Amygdala (tissue), 56 donors: ENCODE measurements at places on chromosomes 4 and X.

DNA sequence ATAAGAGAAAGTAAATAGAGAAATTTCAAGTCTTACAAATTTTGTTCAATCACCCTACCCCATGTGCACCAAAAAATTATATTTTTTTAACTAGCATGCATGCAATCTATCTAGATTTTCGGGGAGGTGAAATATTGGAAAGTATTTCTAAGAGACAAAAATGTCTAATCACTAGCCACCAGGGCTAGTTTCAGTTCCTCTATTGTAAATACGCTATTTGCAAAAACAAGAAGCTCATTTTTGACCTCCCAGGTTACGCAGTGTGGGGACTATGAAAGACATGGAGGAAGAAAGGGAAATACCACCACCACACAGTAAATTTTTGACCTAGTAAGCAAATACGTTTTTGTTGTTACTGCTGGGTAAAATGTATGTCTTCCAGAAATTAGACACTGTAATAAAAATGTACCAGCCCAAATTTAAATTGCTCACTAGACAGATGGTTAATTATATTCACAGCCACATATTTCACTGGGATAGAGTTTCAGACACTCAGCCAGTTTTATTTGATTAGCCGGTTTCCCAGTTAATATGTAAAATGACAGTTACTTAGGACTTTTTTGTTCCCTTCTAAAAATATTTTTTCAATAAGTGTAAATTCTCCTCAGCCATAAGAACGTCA is 2.2 kb downstream of the NEXMIF start:
- DNase-seq = no peak

DNA sequence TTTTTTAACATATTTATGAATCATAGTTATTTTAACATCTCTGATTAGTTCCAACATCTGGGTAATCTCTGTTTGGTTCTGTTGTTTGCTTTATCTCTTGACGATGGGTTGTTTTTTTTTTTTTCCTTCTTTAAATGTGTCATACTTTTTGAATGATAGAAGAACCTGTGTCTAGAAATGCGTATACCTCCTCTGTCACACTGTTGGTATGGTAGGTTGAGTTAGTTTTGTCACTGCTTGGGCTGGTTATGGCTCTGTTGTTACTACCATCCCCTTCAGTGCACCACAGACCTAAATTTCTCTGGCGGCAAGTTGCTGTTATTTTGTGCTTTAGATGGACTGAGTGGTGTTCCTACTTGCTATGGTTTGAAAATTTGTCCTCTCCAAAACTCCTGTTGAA is 16.8 kb downstream of the STIM2 start:
- DNase-seq = no peak

DNA sequence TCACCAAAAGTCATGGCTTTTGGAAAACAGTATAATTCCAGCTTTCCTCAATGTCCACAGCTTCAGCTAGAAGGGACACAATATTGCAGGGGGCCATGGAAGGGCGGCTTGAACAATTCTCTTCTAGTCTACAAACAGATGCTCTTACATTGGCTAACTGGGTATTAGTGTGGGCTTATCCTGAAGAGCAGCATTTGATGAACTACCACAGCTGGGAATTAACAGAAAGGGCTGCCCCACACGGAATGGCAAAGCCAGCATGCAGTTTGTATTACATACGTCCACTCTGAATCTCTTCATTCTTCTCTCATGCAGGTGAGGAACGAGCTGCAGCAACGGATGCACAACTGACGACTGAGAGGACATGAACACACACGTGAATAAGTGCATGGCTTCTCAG is 13.0 kb upstream of the PDCL2 start:
- no peak for DNase-seq

GRCh38 chrX:51824061-51824460 is 69.4 kb upstream of the MAGED1 start:
- DNase-seq = no peak

GRCh38 chr4:140343303-140343702 is 30.1 kb upstream of the SCOC start:
- DNase-seq = no peak

- DNase-seq = no peak
Measured at GRCh38 chr4:113574636-113575103, 186.9 kb downstream of the CAMK2D start.

DNA sequence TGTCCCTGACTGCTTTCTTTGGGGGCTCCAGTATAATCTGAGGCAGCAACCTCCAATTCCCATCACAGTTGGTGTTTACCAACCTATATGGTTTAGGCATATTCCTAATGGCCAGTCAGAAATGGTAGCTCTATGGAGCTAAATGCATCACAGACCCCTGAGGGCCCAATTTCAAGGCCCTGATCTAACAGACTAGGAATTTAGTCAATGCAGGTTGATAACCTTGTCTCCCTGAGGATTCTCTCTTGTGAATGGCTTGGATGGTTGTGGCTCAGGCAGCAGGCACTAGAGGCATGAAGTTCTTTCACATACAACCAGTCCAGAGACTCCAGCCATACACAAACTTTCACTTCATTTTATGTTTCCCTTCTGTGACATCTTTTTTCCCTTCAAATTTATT is 59.4 kb downstream of the TMPRSS11F start:
- no peak for DNase-seq

GRCh38 chrX:24515447-24515846 is 50.4 kb downstream of the PDK3 start:
- peak; percentile 1 for DNase-seq

GRCh38 chrX:130120746-130121504 is 10.6 kb upstream of the ELF4 start:
- peak; percentile 23 for DNase-seq

- DNase-seq = no peak
Measured at GRCh38 chrX:85326234-85327059, 53.0 kb downstream of the POF1B start.

- DNase-seq = no peak
Measured at GRCh38 chr4:84099599-84099998, 399.5 kb downstream of the NKX6-1 start.

- no peak for DNase-seq
Measured at GRCh38 chr4:156771171-156771837, 200.3 kb downstream of the PDGFC start.

GRCh38 chr4:122689972-122690371 is 42.5 kb upstream of the BBS12 start:
- DNase-seq = no peak

DNA sequence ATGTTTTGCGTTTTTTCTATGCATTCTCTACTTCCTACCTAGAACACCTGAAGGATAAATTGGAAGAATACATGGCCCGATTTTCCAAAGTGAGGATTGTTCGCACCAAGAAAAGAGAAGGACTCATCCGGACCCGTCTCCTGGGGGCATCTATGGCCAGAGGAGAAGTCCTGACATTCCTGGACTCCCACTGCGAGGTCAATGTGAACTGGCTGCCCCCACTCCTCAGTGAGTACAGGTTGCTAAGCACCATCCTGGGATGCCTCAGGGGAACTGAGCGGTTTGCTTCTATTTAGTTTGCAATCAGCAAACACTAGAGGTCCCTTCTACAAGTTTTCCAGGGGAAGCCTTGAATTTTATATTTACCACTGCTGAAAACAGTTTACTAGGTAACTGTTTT is 359.3 kb upstream of the GALNT7 start:
- DNase-seq = no peak

GRCh38 chr4:160716551-160716950 is 1447.2 kb downstream of the FSTL5 start:
- no peak for DNase-seq

DNA sequence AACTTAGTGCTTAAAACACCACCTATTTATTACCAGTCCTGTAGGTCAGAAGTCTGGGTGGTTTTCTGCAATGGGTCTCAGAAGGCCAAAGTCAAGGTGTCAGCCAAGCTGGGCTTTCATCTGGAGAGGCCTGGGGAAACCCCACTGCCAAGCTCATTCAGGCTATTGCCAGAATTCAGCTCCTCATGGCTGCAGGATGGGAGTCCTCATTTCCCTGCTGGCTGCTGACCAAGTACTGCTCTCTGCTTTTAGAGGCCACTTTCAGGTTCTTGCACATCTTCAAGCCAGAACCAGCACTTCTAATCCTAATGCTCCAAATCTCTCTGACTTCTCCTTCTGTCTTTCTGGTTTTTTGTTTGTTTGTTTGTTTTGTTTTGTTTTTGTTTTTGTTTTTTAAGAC is 109.3 kb downstream of the BCOR start:
- no peak for DNase-seq

GRCh38 chr4:73589261-73589847 is 30.9 kb downstream of the RASSF6 start:
- no peak for DNase-seq

DNA sequence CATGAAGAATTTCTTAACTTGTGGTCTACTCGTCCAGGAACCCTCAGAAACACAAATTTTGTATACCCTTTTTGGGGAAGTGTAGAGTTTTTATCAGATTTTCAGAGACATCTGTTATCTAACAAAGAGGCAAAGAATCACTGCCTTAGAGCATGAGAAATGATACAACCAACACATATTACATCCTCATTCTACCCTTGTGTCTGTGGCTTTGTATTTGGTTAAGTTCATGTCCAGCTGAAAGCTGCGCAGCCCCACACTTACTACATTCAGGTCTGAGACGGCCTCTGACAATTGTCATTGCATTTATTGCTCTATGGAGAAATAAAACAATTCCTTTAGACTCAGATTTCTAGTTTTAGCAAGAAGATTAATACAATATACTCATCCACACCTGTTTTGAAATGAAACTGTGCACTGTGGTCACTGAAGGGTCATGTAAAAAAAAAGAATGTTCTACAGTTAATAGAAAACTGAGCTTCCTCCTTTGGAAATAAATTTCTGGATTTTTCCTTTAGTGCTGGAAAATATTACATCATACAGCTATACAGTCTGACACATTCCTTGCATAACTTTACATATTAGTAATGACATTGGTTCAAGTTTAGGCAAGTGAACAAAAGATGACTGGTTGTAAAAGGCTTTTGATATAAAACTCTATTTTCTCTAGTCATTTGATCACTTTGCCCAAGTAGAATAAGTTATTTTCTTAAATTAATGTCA is 39.8 kb downstream of the GLRB start:
- DNase-seq = no peak

- no peak for DNase-seq
Measured at GRCh38 chr4:27066591-27066990, 205.9 kb downstream of the STIM2 start.

- DNase-seq = no peak
Measured at GRCh38 chr4:168765726-168766125, 244.3 kb downstream of the CBR4 start.

GRCh38 chr4:181254771-181255170 is 988.4 kb upstream of the TENM3 start:
- no peak for DNase-seq

DNA sequence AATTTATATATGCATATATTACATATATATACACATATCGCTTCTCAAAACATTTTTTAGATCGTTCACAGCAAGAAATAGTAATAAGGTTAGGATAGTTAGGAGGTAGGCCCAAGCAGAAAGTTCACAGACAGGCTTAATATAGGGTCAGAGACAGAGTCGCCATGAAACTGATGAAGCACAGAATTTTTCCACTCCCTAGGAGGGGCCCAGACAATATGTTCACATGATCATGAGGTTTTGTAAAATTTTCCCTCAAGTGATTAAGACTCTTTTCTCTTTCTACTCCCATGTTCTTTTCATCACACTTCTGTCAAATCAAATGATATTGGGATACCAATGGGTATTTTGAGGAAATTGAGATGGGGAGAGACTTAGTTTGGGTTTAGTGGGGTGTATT is 5.2 kb upstream of the ENAM start:
- DNase-seq = no peak

- no peak for DNase-seq
Measured at GRCh38 chrX:149151805-149152757, 353.0 kb downstream of the IDS start.

DNA sequence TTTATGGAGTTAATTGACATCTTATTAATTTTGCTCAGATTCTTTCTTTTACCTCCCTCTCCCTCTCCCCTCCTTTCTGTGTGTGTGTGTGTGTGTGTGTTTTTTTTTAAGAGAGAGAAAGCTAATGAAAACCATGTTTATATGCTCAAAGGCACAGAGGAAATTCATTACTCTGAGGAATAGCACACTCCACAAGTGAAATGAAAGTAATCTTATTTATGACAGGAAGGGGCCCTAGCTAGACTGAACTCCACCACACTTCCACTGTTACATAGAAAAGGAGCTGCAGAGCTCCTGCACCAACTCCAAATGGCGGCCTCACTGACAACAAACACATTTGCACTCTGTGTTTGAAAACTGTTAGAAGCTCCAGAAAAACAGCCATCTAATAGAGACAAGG is 150.6 kb downstream of the RASL11B start:
- DNase-seq = no peak

- DNase-seq = no peak
Measured at GRCh38 chr4:122775987-122776836, 43.7 kb downstream of the BBS12 start.

- DNase-seq = no peak
Measured at GRCh38 chr4:149765630-149766029, 50.0 kb downstream of the IQCM start.

- no peak for DNase-seq
Measured at GRCh38 chrX:10697616-10698317, 77.4 kb upstream of the MID1 start.

DNA sequence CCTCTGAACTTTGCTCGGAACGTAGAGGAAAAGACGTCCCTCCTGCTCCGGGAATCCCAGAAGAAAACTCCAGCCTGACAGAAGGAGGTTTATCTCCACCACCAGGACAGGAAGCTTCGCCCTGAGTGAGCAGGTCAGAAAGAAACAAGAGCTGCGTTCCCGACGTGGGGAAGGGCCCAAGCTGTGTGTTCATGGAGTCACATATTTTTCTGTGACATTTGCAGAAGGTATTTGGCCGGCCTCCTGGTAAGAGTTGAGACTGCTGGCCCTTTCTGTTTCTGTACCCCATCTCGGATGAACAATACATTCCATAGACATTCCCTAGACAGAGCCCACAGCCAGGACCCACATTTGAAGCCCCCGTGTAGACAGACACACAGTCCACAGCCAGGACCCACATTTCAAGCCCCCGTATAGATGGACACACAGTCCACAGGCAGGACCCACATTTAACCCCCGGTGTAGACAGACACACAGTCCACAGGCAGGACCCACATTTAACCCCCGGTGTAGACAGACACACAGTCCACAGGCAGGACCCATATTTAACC is 230.8 kb downstream of the SHOX start:
- DNase-seq = no peak

GRCh38 chr4:140163029-140163810 is 9.2 kb upstream of the MAML3 start:
- DNase-seq = no peak

GRCh38 chrX:71917621-71918343 is 7.1 kb downstream of the NHSL2 start:
- no peak for DNase-seq

GRCh38 chrX:111372086-111372485 is 39.9 kb downstream of the DCX start:
- no peak for DNase-seq

DNA sequence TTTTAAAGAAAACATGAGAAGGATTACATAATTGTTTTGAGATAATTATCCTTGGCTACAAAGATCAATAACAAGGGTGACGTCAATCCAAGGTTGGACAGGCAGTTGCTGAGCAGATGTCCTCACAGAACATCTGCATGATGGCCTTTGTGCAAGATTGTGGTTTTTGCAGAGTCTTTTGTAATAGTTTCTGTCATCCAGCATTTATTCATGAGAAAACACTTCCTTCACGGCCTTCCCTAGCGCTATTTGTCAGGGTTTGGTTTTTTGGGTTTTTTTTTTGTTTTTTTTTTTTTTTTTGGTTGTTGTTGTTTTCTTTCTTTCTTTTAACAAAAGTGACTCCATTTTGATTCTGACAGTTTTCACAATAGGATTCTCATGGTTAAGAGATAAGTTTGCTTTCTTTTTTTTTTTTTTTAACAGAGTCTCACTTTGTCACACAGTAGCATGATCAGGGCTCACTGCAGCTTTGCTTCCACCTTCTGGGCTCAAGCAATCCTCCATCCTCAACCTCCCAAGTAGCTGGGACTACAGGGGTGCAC is 31.5 kb upstream of the ELF2 start:
- no peak for DNase-seq
